ENCODE measurements at places on chromosomes 4 and X.

GRCh38 chrX:94288972-94289371 lies 615.0 kb downstream of the FAM133A start:
- DNase-seq, result no peak

DNA sequence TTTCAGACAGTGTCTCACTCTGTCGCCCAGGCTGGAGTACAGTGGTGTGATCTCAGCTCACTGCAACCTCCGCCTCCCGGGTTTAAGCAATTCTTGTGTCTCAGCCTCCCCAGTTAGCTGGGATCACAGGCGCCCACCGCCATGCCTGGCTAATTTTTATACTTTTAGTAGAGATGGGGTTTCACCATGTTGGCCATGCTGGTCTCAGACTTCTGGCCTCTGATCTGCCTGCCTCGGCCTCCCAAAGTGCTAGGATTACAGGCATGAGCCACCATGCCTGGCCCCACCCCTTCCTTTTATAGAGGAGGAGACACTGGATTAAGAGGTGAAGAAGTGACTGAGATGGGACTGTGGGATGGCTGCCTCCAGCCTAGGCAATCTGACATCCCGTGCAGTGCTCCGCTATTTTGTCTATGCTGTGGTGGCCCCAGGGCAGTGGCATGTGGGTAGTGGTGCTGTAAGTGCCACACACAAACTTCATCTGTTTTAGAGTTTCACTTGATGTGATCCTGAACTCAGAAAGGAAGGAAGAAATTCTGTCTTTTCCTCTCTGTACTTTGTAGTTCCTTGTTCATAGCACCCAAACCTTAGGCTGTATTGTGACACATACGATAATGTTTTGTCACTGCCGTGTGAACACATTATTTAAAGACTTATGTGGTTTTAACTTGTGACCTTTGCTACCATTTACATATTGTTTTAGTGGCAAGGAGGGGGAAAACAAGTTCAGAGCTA lies 48.9 kb downstream of the FNIP2 start:
- DNase-seq, result no peak

GRCh38 chrX:19094654-19095053 lies 27.6 kb downstream of the ADGRG2 start:
- DNase-seq, result no peak

DNA sequence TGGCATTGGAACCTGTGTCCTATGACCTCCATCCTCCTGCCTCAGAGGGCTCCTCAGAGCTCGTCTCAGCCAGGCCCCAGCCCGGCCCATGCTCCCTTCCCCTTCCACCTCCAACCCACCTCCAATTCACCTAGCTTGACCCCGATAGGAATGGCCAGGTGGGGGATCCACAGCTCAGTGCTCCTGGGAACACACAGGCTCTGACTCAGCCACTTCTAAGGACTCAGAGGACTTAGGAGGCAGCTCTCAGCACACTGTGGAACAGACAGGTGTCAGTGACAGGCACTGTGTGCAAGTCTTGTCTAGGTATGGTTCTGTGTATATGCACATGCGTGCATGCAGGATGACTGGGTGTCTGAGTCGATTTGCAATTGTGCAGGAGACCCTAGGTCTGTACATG lies 44.8 kb downstream of the PJA1 start:
- DNase-seq, result no peak

DNA sequence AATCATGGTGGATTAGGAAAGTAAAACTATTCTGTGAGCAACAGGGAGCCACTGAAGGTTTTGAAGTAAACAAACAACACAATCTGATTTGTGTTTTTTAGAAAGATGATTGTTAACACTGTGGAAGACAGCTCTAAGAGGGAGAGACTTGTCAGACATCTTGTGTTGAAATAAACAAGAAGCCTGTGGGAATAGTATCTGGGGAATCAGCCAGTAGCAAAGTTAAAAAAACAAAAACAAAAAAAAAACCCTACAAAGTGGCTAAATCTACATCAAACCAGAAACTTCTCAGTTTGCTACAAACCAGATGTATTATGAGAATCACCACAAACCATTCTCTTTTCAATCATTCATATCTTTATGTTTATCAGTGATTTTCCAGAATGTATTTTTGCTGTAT lies 125.7 kb upstream of the GPC4 start:
- no peak for DNase-seq

DNA sequence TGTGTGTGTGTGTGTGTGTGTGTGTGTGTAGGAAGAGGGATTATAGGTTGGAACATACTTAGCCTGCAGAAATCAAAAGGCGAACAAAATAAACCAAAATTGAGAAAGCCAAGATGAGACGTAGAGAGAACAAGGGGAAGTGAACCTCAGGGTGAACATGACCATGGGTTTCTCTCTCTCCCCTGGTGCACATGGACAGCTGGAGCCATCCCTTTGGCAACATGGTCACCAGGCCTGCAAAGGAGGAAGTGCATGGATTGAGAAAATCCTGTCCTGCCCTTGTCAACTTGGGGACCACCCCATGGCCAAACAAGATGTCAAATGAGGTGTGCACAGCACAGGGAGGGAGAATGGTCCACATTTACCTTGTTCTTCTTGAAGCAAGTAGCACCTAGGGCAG lies 23.1 kb downstream of the LGI2 start:
- no peak for DNase-seq

- no peak for DNase-seq
These were observed 259.2 kb downstream of the GPC3 start for GRCh38 chrX:133726211-133726630.

GRCh38 chr4:67680581-67681222 lies 20.3 kb downstream of the UBA6 start:
- no peak for DNase-seq

DNA sequence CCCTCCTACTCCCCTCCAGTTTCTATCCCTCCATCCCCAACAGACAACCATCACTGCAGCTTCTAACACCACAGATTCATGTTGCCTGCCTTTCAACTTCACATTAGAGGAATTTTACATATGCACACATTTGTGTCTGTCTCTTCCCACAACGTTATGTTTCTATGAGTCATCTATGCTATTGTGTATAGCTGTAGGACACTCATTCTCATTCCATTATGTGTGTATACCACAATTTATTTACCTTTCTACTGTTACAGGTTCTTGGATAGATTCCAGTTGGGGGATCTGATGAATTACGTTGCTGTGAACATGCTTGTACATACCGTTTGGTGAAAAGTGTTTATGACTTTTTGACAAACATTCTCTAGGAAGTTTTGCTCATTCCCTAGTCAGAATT lies 58.8 kb upstream of the TRPC3 start:
- no peak for DNase-seq

DNA sequence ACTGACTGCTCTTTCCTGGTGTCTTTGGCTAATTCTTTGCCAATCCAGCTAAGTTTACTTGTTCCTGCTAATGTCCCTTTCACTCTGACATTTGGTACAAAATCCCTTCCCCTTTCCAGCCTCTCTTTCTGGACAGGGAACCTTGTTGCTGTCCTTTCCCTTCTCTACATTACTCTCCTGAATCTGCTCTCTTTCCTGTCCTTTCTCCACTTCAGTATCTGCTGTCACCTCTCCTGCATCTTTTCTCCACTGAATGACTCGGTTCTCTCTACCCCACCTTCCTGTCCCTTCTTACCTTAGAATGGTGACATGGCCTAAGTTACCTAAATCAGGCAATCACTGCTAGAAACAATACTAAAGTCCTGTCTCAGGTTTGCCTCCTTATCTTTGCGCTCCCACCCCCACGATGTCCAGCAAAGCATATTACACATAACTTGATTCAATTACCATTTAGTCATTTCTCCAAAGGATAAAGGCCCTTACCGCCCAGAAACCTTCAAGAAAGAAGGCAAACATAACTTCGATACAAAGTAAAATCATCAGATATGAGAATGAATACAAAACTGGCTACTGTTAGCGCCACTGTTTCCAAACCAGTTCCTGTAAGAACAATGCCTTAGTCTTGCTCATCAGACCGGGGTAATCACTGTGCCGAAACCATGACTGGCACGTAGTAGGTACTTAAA lies 890 bp downstream of the BOD1L1 start:
- no peak for DNase-seq

- DNase-seq, result no peak
These were observed 12.2 kb upstream of the FGF2 start for GRCh38 chr4:122814426-122814825.

DNA sequence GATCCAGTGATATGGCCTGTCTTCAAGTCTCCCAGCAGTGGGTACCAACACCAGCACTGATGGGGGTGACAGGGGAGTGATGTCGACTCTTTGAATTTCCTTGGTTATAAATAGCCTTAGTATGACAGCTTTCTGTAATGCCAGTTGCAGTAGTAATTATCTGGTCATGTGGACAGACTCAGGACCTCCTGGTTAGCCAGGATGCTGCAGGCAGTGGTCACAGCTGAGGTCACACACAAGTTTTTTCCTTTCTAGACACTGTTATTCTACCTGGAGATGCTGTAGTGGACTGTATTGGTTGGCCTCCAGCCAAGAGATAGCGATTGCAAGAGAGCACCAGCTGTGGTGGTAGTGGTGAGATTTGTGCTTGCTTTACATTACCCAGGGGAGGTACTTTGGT lies 63.6 kb downstream of the UPRT start:
- DNase-seq, result no peak

- no peak for DNase-seq
These were observed 322.4 kb downstream of the ARHGAP10 start for GRCh38 chr4:148054275-148054674.

- DNase-seq, result no peak
These were observed 537.2 kb downstream of the STIM2 start for GRCh38 chr4:27397886-27398285.

- DNase-seq, result no peak
These were observed 18.5 kb downstream of the TMEM187 start for GRCh38 chrX:153991013-153991580.

DNA sequence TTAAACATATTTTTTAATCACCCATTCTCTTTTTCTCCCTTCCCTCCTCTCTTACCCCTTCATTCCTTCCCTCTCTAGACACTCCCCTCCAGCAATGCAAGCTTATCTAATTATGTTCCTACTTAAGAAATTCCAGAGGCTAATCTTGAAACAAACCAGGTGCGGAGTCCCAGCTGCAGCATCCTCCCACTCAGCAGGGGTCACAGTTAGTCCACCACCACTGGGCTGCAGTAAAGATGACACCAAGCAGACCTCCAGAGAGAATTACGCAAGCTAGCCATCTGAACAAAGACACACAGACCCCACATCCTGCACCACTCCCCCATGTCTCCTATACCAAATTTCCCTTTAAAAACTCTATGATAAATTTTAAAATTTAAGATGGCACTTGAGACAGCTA lies 13.9 kb upstream of the SEC24B start:
- DNase-seq, result no peak

DNA sequence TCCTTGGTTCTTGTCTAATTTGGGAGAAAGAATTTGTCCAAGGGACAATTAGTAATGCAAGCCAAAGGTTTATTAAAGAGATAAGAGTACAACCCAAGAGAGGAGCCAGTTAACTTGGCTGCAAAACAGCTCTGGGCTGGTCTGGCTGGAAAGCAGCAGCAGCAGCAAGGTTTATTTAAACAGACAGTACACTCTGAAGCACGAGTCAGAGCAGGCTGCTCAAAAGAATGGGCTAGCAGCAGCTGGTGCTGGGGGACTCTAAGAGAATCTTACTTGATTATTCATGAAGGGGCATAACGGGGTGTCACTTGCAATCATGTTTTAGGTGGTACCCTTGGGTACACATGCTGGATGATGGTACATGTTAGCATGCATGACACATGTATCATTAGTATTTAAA lies 17.1 kb upstream of the CT47C1 start:
- no peak for DNase-seq

- DNase-seq, result no peak
These were observed 39.7 kb upstream of the BMP3 start for GRCh38 chr4:80990851-80991250.

- DNase-seq, result no peak
These were observed 121.0 kb upstream of the ARSJ start for GRCh38 chr4:114100288-114101031.

DNA sequence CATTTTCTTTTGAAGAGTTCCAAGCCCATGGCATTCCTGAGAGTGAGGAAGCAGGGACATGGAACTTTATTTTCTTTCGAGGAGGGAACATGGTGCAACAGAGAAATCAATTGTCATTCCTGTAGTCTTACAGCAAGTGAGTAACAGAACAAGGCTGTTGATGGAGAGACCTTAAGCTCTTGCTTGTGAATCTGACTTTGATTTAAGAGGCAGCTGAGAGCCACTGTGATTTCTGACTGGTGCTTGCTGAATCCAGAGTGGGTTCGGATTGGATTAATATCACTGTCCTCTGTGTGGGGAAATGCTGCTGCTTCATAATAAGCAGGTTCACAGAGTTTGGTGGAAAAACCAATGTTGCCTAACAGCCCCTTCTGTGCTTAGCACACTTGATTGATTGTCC lies 4.7 kb upstream of the ATP1B4 start:
- DNase-seq, result no peak

DNA sequence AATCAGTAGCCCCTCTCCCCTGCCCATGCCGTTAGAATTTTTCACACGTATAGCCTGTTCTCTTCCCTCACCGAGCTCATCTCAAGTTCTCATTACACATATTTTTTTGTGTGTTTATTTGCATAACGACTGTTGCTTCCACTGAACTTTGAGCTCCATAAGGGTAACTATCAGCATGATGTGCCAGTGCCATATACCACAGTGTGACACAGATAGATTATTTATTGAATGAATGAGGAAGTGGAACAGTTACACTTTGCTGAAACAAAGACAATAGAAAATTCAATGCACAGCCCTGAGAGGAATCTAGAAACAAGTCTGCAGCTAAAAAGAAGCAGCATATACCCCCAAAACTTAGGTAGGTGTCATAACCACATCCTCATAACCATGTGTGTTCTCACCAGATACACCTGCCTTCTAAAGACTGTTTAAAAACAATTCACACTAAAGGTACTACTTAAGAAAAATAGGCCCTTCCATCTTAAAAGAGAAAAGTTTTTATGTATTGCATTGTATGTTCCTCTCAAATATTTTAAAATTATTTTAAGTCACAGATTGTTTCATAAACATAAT lies 389.9 kb downstream of the PACRGL start:
- no peak for DNase-seq

DNA sequence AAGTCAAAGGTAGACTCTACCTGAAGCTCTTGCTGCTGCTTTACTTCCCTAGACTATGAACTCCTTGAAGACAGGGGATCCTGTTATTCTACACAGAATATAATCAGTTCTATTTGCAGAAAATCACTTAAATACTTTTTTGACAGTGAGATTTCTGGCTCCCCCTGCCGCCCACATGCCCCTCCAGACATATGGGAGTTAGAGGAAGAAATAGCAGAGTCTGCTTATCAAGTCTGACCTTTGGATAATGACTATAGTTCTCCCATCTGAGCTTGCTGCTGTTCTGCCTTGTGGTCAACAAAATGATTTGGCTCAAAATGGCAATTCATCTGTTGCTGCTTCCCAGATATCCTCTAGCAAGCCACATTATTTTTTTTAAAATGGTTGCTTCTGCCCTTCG lies 101.1 kb downstream of the ENOX2 start:
- DNase-seq, result no peak

DNA sequence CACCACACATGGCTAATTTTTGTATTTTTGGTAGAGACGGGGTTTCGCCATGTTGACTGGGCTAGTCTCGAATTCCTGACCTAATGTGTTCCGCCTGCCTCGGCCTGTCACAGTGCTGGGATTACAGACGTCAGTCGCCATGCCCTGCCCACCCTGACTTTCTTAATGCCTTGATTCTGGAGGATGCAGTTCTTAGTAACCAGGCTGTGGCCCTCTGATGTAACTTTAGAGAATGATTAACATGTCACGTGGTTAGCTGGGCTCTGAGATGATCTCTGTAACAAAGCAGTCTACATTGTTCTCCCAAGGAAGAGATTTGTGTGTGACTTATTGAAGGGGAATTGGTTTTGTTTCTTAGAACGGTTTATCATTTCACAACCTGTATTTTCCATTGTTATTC lies 30.6 kb downstream of the ANK2 start:
- no peak for DNase-seq
